ENCODE measurements at places on chromosomes 5 and 9.

DNA sequence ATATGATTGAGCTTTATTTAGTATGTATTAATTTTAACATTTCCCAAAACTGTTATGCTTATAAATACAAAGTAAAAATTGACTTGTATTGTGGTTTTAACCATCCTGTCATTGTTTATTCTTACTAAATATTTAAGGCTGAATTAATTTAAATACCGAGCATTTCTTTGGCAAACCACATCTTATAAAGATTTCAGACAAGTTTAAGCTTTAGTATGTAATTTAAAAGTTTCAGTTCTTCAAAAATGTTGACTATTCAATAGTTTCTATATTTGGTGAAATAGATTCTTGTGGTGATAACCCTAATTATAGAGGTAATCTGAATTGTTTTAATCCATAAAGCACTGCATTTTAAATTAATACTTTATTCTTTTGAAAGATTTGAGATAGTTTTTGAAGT, 65.5 kb downstream of the CCNH start:
- DNase-seq = peak; percentile 30

DNA sequence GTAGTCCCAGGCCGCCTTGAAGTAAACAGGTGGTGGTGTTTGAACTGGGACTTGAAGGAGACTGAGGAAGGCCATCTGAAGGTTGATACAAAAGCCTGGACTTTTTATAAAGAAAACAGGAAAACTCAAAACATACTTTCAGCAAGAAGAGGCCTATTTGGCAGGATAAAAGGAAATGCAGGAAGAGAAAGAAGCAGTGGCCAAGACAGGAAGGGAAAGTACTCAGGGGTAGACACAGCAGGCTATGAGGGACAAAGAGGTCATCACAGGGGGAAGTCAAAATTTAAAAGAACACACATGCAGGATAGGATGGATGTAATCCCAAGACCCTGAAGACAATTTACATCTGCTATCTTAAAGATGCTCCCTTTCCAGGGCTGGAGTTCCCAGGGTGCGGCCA, 13.0 kb downstream of the TLE1 start:
- no peak for DNase-seq

- DNase-seq = no peak
Measured at GRCh38 chr9:22029231-22029630, 20.1 kb upstream of the CDKN2B start.

GRCh38 chr9:75993434-75993833, 103.0 kb downstream of the PCSK5 start:
- DNase-seq = peak; percentile 41

- DNase-seq = no peak
Measured at GRCh38 chr5:106167766-106168165, 1503.0 kb downstream of the EFNA5 start.

DNA sequence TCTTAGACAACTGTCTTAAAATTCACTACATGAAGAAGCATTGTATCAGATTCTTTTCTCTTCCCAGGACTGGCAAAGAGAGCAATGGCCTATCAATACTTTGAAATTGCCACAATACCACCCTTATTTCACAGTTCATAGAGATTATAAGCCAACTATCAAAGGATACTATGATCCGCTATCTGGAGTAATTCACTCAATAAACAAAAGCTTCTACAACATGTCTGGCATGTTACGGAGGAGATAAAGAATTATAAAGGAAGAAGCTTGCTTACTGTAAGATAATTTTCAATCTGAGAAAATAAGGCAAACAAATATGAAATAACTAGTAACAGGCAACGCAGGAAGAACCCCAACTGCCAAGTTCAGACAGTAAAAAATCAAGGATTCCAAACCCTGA, 114.8 kb downstream of the GNAQ start:
- DNase-seq = no peak

- DNase-seq = no peak
Measured at GRCh38 chr9:104903609-104904008, 24.3 kb downstream of the ABCA1 start.

DNA sequence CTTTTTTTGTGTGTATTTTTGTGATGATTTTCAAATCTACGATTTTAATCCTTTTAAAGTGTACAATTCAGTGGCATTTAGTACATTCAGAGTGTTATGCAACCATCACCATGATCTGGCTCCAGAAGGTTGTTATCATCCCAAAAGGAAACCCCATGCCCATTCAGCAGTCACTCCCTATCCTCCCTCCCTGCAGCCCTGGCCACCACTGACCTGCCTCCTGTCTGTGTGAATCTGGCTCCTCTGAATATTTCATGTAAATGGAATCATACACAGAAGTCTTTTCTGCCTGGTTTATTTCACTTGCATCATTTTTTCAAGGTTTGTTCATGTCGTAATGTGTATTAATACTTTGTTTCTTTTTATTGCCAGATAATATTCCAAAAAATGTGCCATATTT, 32.5 kb downstream of the HABP4 start:
- DNase-seq = no peak
